ENCODE measurements at places on chromosomes 2 and 18.

DNA sequence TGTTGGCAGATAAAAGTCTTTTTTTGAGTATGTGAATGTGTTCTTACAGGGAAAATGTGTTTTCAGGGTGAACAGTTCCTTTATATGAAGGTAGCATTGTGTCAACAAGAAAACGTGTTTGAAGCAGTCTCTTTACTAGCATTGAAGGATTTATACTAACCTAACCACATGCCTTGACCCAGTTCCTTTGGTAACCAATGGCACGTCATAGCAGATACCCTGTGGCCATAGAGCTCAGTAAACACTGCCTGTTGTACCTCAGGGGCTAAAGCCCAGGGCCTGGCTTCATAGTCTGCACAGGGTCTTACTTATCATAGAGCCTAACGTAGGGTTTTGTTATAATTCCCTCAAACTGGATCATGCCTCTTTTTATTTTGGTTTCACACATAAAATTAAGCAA, 32.1 kb upstream of the NFU1 start:
- DNase-seq: no peak

- DNase-seq: no peak
Measured at GRCh38 chr2:233597522-233597921, 19.9 kb upstream of the UGT1A8 start.

DNA sequence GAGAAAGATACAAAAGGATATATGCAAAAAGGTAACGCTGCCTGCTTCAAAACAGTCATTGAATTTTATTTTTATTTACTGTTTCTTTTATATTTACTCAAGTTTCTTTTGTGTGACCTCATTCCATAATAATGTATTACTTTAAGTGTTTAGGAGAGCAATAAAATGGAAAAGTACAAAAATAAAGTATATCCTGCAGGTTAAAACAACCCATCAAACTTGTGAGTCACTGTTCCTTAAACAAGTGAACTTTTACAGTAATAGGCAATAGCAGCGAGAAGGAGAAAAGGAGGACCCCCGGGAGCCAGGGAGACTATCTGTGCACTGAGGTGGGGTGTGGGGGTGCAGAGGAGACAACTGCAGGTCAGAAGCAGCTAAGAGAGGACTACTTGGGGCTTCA, 124.5 kb downstream of the EN1 start:
- no peak for DNase-seq

GRCh38 chr2:180761224-180761623, 219.2 kb upstream of the UBE2E3 start:
- no peak for DNase-seq

DNA sequence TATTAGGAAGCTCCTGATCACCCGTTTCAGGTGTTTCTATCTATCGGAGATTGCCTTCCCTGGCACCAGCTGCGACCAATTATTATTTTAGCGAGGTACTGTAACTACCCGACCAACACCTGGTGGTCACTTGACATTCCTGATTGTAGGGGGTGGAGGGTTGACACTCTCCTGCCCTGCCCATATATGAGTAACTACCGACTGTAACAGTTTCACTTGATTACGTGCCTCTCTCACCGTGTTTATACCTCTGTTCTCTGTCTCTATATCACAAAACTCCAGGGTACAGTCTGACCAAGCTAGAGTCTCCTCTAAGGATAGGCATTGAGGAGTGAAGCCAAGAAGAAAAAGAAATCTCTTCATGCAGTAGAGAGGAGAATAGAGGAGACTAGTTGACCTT, 268.0 kb upstream of the LRATD1 start:
- DNase-seq: no peak

DNA sequence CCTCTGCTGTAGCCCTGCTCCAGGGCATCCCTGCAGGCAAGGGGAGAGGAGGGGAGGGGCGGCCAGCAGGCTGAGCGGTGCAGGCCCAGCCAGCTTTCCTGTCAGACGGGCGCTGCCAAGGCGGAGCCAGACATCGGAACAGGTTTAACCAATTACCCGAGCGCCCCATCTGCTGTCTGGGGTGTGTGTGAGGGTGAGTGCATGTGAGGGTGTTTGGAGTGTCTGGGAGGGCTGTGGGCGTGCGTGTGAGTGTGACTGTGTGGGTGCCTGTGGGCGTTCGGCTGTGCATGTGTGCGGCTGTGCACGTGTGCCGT, 20.0 kb downstream of the EMX1 start:
- no peak for DNase-seq

DNA sequence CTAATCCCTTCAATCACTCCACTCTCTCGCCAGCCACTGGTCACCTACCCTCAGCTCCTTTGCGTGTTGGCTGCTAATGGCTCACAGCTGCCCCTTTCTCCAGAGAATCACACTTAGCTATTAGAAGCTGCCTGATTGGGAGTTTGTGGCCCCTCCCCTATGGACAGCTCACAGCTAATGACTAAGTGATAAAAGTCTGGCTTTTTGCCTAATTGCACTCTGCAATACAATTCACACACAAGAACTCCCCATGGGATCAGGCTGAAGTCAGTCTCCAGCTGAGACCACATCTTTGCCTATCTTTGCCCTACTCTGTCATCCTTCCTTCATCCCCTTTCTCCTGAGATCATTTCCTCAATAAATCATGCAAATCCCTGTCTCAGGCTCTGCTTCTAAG, 701.9 kb upstream of the RAB6C start:
- DNase-seq: no peak

DNA sequence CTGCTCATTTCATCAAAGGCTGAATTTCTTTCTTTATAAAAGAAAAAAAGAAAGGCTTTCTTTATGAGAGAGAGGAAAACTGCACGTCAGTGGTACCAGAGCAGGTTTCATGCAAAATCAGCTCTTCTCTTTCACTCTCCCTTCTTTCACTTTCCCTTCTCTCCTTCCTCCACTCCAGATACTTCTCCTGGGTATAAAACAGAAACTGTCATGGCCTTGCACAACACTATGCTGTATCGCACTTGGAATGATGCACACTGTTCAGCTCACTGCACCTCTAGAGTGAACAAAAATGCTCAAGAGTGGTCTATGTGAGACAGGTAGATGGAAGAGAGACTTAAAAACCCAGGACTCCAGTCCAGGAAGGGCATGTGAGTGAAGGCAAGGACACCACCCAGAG, 73.8 kb downstream of the KLF7 start:
- no peak for DNase-seq

DNA sequence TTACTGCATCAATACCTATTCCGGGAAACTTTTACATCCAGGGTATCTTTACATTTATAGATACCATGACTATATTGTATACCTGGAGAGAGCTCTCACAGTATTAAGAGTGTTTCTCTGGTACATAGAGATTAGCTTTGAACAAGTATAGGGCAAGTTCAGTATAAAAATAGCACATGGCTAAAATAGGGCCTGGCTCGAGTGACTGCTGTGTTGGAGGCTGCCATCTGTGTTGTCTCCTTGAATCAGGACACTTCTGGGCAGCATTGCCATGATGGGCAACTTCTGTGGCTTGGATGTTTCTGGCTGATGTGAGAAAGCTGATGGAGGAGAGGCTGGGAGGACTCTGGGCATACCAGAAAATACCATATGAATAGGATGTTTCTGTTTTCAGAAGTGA, 18.7 kb downstream of the ARHGAP28 start:
- no peak for DNase-seq

- DNase-seq: no peak
Measured at GRCh38 chr18:56489893-56490292, 148.5 kb downstream of the TXNL1 start.

- DNase-seq: no peak
Measured at GRCh38 chr2:50097148-50097547, 934.8 kb downstream of the NRXN1 start.

DNA sequence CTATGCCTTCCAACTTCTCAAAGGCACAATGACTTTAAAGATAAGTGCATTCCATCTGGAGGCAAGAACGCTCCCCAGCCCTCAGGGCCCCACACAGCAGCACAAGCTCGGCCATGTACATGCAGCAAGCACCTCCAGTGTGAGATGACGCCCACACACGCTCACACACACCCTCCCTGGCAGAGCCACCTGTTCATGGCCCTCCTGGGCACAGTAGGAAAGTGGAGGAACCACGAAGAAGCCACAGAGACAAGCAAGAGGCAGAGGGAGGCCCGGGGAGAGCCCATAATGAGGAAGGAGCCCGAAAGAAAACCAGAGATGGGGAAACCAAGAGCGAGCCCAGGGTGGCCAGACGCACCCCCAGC, 21.7 kb downstream of the BIN1 start:
- DNase-seq: no peak
